ENCODE measurements at places on chromosomes 16 and 17.

DNA sequence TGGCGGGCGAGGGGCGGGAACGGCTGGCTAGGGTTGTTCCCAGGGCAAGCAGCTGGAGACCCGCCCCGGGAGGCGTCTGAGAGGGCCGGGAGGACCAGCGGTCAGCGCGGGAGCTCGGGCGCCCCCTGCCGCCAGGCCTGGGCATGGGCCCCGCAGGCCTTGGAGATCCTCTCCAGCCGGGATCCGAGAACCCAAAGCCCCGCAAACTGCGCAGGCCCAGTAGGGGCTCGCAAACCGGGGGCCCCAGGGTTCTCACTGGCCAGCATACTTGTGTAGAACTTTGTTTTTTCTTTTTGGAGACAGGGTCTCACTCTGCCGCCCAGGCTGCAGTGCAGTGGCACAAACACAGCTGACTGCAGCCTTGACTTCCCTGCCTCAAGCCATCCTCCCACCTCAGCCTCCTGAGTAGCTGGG is 20.8 kb upstream of the ZNF423 start:
- DNase-seq: no peak

DNA sequence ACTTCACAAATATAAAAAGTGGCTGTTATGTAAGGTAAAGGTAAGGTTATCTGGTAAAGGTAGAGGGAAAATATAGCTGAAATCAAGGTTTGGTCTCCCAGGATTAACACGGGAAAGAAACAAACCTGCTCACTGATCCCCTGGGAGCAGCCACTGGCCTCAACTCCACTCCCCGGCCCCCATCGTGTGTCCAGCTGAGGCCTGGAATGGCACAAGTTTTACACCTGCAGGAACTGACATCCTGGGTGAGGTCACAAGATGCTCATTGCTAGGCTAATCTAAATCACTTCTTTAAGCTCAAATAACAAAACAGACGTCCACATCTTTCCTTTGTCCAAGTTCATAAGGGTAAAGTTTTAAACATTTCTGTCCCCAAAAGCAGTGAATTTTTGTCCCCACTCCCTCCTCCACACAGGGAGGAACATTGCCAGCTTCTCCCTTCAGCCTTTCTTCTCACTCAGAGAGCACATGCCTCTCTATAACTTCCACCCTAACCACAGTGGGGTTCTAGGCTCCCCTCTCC is 46.3 kb downstream of the ERN1 start:
- DNase-seq: no peak

GRCh38 chr17:46190763-46191162 is 2.5 kb downstream of the KANSL1 start:
- no peak for DNase-seq

DNA sequence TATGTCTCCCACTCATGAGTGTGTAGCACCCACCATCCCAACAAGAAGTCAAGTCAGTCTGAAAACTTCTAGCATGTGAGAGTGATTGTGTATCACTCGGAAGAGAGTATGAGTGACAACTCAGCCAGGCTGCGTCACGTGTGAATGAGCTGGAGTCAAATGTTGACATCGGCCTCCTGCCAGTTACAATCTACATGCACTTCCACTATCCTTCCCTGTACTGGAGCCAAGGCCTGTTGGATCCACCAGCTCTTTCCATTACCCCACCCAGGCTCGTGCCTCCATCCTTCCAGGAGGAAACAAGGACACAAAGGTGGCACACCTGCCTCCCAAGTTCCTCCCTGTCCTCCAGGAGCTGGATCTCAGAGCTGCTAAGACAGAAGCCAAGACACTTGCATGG is 64.5 kb downstream of the ASIC2 start:
- DNase-seq: no peak

DNA sequence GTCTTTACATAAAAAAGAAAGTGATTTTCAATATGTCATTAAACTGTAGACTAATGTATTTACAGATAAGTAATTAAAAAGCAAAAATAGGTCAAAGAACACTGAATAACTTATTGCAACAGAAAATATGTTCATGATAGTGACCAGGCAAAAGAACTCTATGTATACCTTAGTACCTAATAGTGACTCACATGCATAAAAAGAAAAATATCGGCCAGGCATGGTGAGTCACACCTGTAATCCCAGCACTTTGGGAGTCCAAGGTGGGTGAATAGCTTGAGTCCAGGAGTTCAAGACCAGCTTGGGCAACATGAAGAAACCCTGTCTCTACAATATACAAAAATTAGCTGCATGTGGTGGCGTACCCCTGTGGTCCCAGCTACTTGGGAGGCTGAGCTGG is 33.0 kb upstream of the TOM1L1 start:
- DNase-seq: no peak

DNA sequence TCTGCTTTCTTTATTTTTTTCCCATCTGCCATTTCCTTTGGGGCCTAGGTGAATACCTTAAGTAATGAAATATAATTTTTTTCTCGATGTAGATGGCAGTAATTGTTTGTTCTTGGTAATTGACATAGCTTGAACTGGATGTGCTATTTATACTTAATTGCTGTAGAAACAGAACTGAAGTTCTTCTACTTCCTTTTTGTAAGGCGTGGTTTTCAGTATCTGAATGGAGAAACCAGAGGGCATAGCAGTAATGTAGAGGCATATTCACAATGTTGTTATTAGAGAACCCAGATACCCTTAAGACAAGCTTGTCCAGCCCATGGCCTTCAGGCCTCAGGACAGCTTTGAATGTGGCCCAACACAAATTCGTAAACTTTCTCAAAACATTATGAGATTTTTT is 16.4 kb downstream of the ATP6V0A1 start:
- no peak for DNase-seq

GRCh38 chr17:14353861-14354474 is 53.1 kb downstream of the HS3ST3B1 start:
- DNase-seq: no peak

GRCh38 chr16:4767872-4768548 is 1.0 kb upstream of the ZNF500 start:
- no peak for DNase-seq

DNA sequence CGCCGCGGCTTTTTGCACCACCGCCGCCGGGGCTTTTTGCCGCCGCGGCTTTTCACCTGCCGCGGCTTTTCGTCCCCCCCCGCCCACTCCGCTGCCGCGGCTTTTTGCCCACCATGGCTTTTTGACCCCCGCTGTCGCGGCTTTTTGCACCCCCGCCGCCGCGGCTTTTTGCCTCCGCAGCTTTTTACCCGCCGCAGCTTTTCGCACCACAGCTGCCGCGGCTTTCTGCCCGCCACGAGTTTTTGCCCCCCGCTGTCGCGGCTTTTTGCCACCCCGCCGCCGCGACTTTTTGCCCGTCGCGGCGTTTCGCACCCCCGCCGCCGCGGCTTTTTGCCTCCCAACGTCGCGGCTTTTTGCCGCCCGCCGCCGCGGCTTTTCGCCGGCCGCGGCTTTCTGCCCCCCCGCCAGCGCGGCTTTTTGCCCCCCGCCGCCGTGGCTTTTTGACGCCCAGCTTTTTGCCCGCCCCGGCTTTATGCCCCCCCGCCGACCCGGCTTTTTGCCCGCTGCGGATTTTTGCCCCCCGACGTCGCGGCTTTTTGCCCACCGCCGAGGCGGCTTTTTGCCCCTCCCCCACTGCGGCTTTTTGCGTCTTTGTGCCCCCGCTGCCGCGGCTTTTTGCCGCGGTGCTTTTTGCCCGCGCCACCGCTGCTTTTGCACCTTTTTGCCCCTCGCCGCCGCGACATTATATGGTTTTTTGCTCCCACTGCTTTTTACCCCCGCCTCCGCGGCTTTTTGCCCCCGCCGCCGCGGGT is 1343.6 kb downstream of the TP53TG3F start:
- DNase-seq: no peak

- DNase-seq: no peak
Measured at GRCh38 chr16:14309001-14309886, 238.1 kb downstream of the MRTFB start.

DNA sequence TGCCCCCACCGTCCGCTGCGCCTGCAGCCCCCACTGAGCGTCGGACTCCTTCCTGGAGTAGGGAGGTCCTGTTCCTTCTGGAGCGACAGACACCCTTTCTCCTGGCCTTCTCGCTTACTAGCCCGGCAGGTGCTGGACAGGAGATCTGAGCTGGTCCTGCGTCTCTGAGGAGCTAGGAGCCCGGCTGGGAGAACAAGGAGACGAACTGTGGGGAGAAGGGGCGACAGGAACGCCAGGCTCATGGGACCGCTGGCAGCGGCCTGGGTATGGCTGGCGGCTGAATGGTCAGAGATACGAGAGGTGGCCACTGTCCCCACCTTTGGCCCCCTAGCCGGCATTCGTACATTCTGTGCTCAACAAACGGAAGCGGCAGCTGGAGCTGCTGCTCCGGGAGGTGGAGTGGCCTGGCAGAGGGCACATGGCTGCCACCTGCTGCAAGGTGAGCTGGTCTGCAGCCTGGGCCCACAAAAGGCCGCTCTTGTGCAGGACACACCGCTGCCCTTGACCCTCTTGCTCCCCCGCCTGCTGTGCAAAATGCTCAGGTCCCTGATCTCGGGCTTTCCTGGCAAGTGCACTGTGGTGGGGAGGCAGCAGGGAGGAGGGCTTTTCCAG is 2066.7 kb downstream of the TP53TG3F start:
- DNase-seq: no peak

DNA sequence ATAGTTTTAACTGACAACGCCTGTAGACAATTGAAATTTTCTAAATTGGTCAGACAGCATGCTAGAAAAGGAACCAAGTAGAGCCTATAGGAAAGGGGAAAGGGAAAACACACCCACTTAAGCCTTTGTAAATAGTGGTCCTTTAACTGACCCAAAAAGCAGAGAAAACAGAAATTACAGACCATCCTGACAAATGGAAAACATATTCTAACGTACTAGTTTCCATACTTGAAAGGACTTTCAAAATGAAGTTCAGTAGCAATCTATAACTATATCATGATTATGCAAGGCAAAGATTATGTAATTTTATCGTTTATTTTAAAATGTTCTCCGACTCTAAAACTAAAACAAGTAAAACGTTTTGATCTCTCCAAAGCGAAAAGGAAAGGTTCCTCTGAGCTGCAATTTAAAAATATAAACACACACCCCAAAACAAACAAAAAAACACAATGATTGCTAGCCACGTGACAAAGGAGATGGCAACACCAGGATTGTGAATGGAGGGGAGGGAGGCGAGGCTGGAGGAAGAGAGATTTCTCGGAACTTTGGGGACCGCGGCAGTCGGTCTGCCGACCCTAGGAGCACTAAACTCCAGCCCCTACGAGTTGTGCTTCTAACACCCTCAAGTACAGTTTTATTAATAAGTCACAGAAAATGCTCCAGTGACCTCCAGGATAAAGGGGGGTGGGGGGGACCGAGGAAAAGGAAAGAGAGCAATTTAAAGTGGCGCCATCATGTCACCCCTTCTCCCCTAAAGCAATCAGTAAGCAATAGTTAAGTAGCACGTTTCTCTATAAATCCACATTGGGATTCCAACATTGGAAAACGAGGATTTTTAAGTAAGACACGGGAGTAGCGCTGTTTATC is 1.7 kb downstream of the KANSL1 start:
- no peak for DNase-seq

DNA sequence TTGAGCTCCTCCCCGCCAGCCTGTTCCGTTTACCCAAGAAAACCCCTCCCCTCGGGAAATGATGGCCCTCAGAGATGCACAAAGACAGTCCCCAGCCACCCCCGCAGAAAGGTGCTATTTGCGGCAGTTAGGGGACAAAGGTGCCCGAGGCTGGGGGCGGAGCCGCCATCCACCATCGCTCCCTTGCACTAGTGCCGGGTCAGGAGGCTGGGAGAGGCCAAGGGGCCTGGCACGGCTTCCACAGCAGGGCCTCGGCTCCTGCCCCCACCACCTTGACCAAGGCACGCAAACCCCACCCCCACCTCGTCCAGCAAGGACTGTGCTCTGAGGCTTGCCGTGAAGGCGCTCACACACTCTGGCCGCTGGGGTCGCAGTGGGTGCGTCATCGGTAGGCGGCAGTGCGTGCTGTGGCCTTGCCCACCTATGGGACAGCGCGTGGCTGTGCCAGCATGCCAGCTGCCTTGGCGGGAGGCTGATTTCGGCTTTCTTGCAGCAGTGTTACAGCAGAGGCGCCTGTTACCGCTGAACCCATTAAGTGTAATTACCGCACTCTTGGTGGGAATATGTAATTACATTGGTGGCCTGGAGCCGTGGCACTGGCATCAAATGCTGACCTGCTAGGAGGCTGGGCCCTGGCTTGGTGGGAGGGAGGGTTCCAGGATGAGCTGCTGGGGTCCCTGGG is 31.8 kb downstream of the TPSG1 start:
- no peak for DNase-seq

- no peak for DNase-seq
Measured at GRCh38 chr17:67211742-67212141, 33.3 kb downstream of the HELZ start.

DNA sequence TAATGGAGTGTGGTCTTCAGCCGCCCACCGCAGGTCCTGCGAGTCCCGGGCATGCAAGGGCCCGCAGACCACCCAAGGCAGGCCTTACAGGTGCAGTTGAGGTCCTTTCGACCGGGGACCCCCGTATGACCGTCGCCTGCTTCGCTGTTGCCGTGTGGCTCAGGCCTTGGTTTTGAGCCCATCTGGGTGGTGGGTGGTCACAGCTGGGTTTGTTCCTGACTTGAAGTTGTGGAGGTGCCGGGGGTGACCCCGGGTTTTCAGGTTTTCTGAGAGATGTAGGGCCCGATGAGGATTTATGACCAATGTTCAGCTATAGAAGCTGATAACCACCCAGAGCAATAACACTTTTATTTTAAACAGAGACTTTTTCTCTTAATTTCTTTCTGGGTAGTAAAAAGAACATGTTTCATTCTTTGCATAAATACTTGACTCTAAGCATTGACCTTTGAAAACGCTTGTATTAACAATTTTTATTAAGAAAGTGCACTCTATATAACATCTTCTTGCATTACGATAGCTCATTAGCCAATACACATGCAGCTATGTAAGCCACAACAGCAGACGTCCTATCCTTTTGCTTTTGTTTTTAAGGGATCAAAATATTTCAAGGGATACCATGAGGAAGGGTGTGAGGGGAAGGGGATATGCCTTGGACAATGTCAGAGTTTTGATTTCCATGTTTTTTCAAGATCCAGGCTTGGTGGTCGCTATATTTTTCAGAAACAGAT is 1.9 kb downstream of the FOXL1 start:
- no peak for DNase-seq

GRCh38 chr16:57997176-57997527 is 3.3 kb downstream of the ZNF319 start:
- DNase-seq: no peak

GRCh38 chr16:85708338-85708737 is 19.6 kb upstream of the GINS2 start:
- no peak for DNase-seq

DNA sequence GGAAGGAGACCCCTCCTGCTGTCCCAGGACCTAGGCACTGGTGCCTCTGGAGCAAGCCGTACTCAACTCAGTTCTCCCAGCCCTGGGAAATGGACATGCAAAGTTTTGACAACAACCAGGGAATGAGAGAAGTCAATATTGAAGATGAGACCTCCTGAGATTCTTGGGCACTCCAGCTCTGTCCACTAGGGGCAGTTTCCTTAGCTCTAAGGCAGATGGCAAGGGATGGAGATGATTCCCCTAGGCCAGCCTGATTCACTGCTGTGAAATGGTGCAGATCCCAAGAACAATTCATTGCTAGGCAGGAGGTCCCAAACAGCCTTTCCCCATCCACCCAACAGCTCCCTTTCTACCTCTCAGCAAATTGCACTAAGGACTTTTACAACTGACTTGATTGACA is 20.5 kb upstream of the SDR42E2 start:
- DNase-seq: no peak

GRCh38 chr17:73138541-73139138 is 26.2 kb upstream of the SSTR2 start:
- no peak for DNase-seq
